Spleen (tissue), 13 donors: ENCODE measurements at places on chromosomes 16 and 17. TPM values are rescaled to one million over a fixed set of nuclear protein-coding genes. Genes with fewer than 3 reads are reported as not detected.

DNA sequence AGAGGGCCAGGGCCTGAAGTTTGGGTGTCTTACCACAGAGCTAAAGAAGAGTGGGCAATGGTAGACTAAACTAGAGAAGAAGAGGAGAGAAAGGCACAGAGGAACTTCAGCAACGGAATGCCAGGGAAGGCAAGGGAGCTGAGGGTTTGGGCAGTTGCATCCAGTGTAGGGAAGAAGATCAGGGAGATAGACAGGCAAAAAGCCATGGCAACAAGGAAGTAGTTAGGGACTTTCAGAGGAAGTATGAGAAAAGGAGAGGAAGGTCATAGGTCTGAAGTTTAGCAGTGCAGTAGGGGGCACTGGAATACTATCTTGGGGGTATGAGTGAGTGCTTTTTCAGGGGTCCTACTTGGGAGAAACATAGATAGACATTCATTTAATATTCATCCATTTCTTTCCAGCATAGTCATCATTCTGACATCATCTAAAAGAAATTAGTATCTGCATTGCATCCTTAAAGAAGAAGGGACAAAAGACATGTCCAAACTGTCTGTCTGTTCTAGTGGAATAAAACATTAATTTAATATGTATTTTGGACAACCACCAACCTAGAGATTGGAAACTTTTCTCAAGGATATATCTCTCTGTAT, 2.2 kb upstream of the NF1 start:
- H3K27ac ChIP-seq: no peak overlapping the region
- no peak overlapping the region for H3K4me3 ChIP-seq
- peaks cover 4% of the 10 kb centered on the region for H3K4me1 ChIP-seq

GRCh38 chr16:12535535-12536411, 267.9 kb downstream of the CPPED1 start:
- H3K36me3 ChIP-seq: no peaks in the 10 kb centered on the region
- no peak overlapping the region for H3K27ac ChIP-seq
- peaks cover 41% of the 10 kb centered on the region for H3K4me1 ChIP-seq
- H3K27me3 ChIP-seq: no peaks in the 10 kb centered on the region

DNA sequence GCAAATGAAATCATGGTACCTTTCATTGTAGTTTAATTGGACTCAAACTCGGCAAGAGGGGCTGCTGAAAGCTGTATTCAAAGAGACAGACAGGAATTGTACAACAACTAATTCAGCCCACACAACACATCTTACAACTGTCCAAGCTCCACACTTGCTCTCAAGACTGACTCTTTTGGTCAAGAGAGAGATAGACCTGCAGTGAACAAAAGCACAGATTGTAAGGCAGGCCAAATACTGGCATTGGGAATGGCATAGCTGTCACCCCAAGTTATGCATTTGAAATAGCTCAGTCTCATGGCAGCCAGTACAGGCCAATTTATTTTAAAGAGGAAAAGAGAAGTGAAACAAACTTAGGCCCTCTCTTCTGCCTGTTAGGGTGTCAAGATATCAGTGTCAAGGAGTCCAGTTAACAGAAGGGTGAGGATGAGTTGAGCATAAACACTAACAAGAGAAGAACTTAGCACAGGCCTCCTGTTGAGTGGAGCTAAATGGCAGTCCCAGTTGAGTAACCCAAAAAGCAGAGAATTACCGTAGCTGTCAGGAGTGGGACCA, 215.7 kb downstream of the IRX3 start:
- no peaks in the 10 kb centered on the region for H3K36me3 ChIP-seq
- no peaks in the 10 kb centered on the region for H3K4me1 ChIP-seq
- H3K27me3 ChIP-seq: no peaks in the 10 kb centered on the region
- DNase-seq: no peak
- H3K4me3 ChIP-seq: no peak overlapping the region

DNA sequence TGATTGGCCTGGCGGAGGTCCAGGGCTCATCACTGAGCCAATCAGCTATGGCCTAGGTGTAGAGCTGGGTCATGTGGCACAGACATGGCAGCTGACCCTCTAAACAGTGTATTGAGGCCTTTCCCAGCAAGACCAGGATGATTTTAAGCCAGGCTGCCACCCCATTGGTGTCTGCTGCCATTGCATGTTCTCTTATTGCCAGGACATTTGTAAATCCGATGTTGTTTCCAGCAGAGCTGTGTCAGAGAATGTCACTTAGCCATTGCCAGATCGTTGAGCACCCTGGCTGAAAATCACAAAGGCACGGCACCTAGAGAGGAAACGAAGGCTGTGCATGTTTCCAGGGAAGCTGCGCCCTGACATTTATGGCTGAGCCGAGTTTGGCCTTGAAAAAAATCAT, 33.4 kb downstream of the RBFOX1 start:
- H3K27ac ChIP-seq: no peak overlapping the region
- no peak for DNase-seq
- no peak overlapping the region for H3K4me3 ChIP-seq
- H3K4me1 ChIP-seq: no peaks in the 10 kb centered on the region
- H3K36me3 ChIP-seq: no peaks in the 10 kb centered on the region

DNA sequence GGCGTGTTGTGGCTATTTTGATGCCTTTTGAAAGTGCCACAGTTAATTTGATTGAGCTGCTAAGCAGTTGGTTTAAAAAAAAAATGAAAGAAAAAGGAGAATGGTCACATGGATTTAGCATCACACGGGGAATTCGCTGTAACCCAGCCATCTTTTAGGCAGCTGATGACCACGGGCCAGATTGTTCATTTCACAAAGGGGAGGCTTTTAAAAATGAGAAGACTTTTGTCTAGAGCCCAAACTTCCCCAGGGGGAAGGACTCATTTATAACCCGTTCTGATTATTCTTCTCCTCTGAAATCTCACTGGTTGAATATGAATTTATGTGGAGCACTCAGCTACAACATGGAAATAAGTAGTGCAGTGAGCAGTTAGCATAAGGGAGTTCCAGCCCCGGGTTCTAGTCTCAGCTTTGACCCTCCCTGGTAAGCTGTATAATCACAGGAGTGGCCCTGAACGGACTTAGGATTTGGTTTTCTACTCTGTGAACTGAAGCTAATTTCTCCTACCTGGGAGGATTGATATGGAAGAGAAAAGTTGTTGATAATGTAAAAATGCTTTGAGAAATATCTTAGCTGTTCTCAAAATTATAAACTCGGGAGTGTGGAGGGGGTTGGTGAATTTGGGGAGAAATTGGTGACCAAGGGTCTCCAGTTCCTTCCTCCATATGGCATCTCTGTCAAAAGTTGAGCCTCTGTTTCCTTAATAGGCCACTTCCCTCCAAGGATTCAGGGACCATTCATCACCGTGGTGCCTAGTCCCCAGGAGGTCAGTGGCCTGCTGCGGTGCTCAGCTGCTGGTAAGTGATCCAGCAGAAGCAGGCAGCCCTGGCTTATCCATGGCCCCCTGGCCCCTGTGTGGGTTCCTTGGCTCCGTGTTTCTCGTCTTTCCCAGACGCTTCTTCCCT, 76.4 kb upstream of the TBX2 start:
- H3K4me1 ChIP-seq: no peaks in the 10 kb centered on the region
- H3K4me3 ChIP-seq: no peak overlapping the region
- H3K27ac ChIP-seq: peak overlapping the region; percentile 74
- no peaks in the 10 kb centered on the region for H3K27me3 ChIP-seq
- no peak for DNase-seq

DNA sequence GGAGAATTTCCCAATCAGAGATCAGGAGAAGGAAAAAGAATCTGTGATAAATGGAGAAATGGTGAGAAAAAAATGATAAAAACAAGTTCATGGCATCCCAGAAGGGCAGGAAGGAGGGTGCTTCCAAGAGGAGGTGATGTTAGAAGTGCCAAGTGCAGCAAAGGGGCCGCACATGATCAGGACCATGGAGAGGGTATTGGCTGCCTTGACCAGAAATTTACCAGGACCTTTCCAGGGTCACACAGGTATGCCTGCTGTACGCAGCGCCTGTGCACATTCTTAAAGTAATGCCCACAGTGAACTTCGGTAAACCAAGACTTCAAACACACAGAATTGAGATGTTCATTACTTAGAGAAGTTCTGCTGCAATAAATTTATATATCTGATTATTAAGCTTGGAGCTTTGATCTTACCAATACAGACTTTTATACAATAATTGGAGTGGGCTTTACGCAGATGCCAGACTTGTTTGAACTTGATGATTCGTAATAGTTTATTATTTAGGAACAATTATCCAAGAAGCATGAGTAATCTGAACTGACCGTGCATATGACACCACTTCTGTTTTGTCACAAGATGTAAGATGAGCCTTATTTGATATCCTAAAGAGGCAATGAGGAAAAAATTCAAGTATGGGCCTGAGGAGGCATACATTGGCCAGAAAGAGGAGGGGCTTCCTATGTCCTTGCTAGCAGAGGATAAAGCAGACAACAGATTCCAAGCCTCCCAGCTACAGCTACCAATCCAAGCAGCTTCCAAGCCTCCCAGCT, 2.2 kb upstream of the KRT33A start:
- DNase-seq: no peak
- no peak overlapping the region for H3K27ac ChIP-seq
- no peaks in the 10 kb centered on the region for H3K36me3 ChIP-seq
- H3K27me3 ChIP-seq: peaks cover 17% of the 10 kb centered on the region
- H3K4me1 ChIP-seq: no peaks in the 10 kb centered on the region

- peaks cover 91% of the 10 kb centered on the region for H3K4me1 ChIP-seq
- peak; percentile 80 for DNase-seq
- H3K36me3 ChIP-seq: peaks cover 4% of the 10 kb centered on the region
- peak overlapping the region; percentile 66 for H3K27ac ChIP-seq
- H3K4me3 ChIP-seq: no peak overlapping the region
- no peaks in the 10 kb centered on the region for H3K27me3 ChIP-seq
These were observed 3.2 kb downstream of the ARHGAP27 start for GRCh38 chr17:45429339-45430005.

GRCh38 chr16:66891360-66891759, 11.0 kb downstream of the PDP2 start:
- no peak overlapping the region for H3K4me3 ChIP-seq
- no peaks in the 10 kb centered on the region for H3K4me1 ChIP-seq
- peaks cover 8% of the 10 kb centered on the region for H3K36me3 ChIP-seq
- no peak for DNase-seq

GRCh38 chr16:62283-62967, 8.8 kb downstream of the SNRNP25 start:
- H3K4me3 ChIP-seq: no peak overlapping the region
- peak; percentile 68 for DNase-seq
- H3K4me1 ChIP-seq: no peaks in the 10 kb centered on the region
- H3K36me3 ChIP-seq: no peaks in the 10 kb centered on the region
- H3K27me3 ChIP-seq: no peaks in the 10 kb centered on the region
- no peak overlapping the region for H3K27ac ChIP-seq

GRCh38 chr17:75430159-75430974, 24.9 kb upstream of the GRB2 start:
- H3K4me3 ChIP-seq: no peak overlapping the region
- no peak for DNase-seq
- peaks cover 26% of the 10 kb centered on the region for H3K4me1 ChIP-seq
- no peaks in the 10 kb centered on the region for H3K27me3 ChIP-seq
- H3K27ac ChIP-seq: no peak overlapping the region

DNA sequence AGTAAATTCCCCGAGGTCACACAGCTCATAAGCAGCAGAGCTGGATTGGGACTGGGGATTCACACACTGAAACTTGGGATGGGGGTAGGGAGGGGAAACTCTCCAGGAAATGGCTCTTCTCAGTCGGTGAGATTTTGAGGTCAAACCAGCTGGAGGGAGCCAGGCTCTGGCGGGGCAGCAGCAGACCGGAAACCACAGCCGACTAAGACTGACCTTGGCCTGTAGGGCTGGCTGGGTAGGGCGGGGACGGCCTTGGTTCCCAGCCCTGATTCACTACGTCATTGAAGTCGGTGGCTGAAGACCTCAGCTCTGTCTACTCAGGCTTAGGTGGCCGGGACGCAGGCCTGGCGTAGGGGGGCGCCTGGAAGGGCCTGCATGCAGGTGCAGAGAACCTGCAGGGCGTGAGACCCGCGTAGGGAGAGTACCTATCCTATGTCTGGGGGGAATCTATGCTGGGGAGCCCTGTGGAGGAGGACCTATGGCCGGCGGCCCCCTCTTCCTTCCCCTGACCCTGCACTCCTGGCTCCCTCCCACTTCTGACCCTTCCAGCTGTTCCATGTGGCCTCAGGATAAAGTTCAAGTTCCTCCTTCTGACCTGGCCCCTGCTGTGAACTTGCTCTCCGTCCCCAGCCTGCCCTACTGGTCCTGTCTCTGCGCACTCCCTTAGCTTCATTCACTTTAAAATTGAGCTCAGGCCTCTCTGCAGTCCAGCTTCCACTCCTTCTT, 11.9 kb upstream of the SLC4A1 start:
- peak overlapping the region; percentile 79 for H3K27ac ChIP-seq
- no peaks in the 10 kb centered on the region for H3K36me3 ChIP-seq
- H3K4me3 ChIP-seq: no peak overlapping the region
- peaks cover 22% of the 10 kb centered on the region for H3K4me1 ChIP-seq
- DNase-seq: peak; percentile 89

GRCh38 chr16:27706866-27707685, 157.1 kb downstream of the KATNIP start:
- no peak overlapping the region for H3K4me3 ChIP-seq
- H3K4me1 ChIP-seq: peaks cover 12% of the 10 kb centered on the region
- no peaks in the 10 kb centered on the region for H3K27me3 ChIP-seq
- H3K36me3 ChIP-seq: peaks cover 6% of the 10 kb centered on the region
- DNase-seq: peak; percentile 52
- no peak overlapping the region for H3K27ac ChIP-seq

DNA sequence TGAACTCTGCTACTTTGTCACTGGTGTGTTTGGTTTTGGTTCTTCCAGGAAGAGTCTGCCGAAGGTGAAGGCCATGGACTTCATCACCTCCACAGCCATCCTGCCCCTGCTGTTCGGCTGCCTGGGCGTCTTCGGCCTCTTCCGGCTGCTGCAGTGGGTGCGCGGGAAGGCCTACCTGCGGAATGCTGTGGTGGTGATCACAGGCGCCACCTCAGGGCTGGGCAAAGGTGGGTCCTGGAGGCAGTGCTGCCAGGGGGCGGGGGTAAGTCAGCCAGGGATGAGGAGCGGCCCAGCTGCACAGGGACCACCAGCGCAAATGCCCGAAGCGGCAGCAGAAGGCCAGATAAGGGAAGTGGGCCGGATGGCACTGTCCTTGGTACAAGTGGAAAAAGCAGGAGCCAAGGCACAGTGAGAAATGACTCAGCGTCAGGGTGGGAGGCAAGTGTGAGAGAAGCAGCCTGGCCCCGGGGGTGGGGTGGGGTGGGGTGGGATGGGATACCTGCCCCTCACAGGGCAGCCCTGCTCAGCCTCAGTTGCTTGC, 41.9 kb downstream of the TMEM11 start:
- H3K27me3 ChIP-seq: no peaks in the 10 kb centered on the region
- peak; percentile 79 for DNase-seq
- H3K36me3 ChIP-seq: peaks cover 3% of the 10 kb centered on the region
- no peak overlapping the region for H3K27ac ChIP-seq
- H3K4me3 ChIP-seq: no peak overlapping the region

GRCh38 chr17:31690151-31690551, 168.9 kb downstream of the COPRS start:
- no peak for DNase-seq
- H3K4me3 ChIP-seq: no peak overlapping the region
- no peaks in the 10 kb centered on the region for H3K36me3 ChIP-seq

GRCh38 chr17:44258811-44259351, 9.1 kb downstream of the SLC4A1 start:
- no peak overlapping the region for H3K4me3 ChIP-seq
- no peak overlapping the region for H3K27ac ChIP-seq

Gene MYO15A
- 0.61 TPM for polyA plus RNA-seq

Gene HBM
- 2.9 TPM for polyA plus RNA-seq

Gene SOX9
- polyA plus RNA-seq: 0.29 TPM

Gene CX3CL1
- 1.5 TPM for polyA plus RNA-seq

Gene DPEP2
- 21.7 TPM for polyA plus RNA-seq

Gene UMOD
- polyA plus RNA-seq: 0.17 TPM

Gene CDH1
- polyA plus RNA-seq: 6.9 TPM

Gene MILR1
- 15.7 TPM for polyA plus RNA-seq

Gene CNTD1
- 0.17 TPM for polyA plus RNA-seq

Gene CCL16
- 1.7 TPM for polyA plus RNA-seq
